ENCODE measurements at places on chromosomes 1 and 21.

- no peak for DNase-seq
Measured at GRCh38 chr1:35706846-35707600, 11.7 kb downstream of the C1orf216 start.

- DNase-seq = no peak
Measured at GRCh38 chr1:171716616-171717015, 25.2 kb downstream of the VAMP4 start.

- no peak for DNase-seq
Measured at GRCh38 chr21:40402884-40403582, 443.9 kb downstream of the DSCAM start.

DNA sequence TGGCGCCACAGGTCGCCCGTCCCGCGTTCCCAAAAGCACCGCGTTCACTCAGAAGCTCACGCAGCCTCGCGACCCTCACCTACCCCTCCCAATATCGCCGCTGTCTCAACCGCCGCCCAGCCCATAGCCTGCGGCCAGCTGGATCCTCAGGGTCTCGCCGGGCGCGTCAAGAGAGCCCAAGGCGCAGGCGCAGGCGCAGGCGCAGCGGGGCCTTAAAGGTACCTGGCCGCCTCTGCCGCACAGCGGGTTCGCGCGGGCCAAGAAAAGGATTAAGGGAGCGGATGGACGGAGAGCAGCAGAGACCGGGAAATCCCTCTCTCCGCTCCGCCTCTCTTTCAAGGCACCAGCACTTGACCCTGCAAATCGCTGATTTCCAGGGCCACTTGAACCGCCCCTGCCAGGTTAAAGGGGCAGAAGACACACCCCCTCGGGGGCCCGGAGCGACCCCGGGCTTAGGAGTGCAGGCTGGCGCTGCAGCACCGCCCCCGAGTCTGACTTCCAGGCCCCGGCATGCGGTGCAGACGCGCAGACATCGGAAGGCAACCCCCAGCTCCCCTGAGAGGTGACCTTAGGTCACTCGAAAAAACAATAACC lies at the start of gene NBPF20:
NBPF20 (minus strand) TSS at position 168 of the 594 bp plus-strand sequence. CDS start 20,331 bp downstream, outside the sequence.
- no peak for DNase-seq

- DNase-seq = no peak
Measured at GRCh38 chr1:184482136-184482535, 95.3 kb downstream of the C1orf21 start.

GRCh38 chr1:39940253-39940652 lies 14.7 kb upstream of the MFSD2A start:
- DNase-seq = no peak

GRCh38 chr1:94591823-94592570 lies 50.4 kb upstream of the F3 start:
- no peak for DNase-seq

- DNase-seq = no peak
Measured at GRCh38 chr21:45386728-45387371, 18.1 kb upstream of the COL18A1 start.

DNA sequence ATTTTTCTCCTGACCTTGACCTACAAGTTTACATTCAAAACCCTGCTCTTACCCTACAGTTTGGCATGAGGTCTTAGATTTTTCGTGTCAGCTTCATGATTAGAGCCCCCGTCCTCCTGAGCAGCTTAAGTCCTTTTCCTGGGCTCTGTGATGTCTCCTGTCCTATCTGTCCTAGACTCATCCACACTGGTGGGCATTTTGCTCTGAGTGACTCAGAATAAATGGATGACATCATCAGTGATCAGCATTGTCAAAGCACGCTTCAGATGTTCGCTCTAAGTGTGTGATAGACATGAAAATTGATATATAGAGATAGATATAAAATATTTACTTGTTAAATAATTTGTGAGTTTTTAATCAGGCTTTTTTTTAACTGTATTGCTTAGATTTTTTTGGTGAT lies 21.8 kb downstream of the RGS13 start:
- no peak for DNase-seq
